NCI-H1105 (cell line): ENCODE measurements at places on chromosomes 7 and 10.

GRCh38 chr7:105139381-105139780 is 125.4 kb downstream of the KMT2E start:
- DNase-seq, result no peak

GRCh38 chr10:87961314-87961713 is 97.9 kb downstream of the PTEN start:
- no peak for DNase-seq

DNA sequence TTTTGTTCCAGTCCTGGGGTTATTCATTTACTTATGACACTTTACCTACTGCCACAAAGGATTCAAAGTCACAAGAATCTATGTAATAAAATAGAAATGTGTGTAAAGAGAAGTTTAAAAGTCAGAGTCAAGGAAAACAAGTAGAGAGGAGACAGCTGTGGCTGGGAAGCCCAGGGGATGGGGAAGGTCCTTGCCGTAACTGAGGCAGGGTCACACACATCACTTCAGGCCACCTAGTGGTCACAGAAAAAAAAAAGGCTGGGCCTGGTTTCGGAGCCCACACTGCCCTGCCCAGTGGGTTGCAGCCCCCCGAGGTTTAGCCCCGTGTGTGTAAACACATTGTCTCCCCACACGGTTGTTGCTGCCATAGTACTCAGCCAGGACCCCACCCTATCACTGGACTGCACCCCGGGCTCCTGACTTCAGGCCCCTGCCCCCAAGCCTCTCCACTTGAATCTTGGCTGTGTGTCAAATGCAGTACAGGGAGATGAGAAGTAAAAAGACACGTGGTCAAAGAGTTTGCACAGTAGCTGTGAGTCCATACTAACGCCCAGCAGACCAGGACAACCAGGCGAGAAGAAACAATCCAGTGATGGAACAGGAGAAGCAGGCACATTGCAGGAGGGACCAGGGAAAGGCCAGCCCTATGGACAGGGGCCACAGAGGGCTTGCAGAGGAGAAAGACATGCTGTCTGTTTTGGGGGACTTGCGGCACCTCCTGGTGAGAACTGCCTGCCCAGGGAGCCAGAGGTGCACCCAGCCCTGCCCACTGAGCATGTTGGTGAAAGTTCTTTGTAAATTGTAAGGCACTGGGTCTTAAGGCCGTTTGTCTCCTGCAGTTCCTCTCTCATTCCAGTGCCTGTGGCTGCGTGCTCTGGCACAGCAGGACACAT is 91.4 kb upstream of the MACROH2A2 start:
- DNase-seq, result peak; percentile 8

GRCh38 chr7:86257894-86258293 is 385.8 kb upstream of the GRM3 start:
- no peak for DNase-seq

DNA sequence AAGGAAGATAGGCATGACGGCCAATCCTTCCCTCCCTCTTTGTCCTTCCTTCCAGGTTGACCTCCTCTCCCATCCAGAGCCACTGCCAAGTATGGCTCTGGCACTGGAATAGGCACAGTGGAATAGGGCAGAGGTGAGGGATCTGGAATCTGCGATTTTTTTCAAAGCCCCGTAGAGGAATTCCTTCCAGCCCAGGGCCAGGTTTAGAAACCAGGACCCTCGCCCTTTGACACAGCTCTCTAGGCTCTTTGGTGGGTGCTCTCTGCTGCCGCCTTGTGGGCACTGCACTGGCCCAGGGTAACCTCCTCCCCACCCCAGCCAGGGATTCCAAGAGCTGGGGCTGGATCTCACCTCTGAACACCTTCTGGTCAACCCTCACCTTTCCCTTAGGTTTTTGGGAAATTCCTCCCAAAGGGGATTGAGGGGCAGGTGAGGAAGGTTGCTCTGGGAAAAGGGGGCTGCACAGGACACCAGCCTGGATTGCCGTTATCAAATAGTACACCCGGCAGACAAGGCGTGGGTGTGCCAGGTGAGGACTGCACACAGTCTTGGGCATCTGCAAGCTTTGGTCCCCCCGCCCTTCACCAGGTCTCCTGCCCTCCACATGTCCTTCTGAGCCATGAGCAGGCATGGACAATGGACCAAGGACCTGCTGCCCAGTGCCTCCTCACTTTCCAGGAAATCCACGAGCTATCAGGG is 22.8 kb downstream of the C10orf105 start:
- no peak for DNase-seq

GRCh38 chr7:73526896-73527821 is 5.1 kb upstream of the BAZ1B start:
- no peak for DNase-seq
